ENCODE measurements at places on chromosomes 6 and 20.

DNA sequence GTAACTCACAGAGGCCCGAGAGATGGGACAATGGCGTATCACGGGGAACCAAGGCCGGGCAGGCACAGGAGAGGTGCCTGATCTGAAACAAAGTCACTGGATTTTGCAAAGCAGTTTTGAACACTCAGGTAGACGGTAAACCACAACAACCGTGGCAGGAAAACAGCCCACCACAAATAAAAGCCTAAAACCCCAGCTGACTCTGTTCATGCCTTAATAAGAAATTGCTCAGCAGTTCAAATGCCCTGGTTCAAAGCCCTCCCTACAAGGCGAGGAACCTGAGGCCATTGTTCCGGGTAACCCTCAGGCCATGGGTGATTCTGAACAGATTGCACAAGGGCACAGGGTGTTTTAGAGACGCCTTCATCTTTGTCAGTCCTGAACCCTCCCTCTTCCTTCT lies 114.2 kb downstream of the MAP3K7 start:
- peak; percentile 55 for DNase-seq

- no peak for DNase-seq
These were observed 36.8 kb upstream of the PRND start for GRCh38 chr20:4684837-4685413.

- DNase-seq: no peak
These were observed 188.6 kb downstream of the DTNBP1 start for GRCh38 chr6:15474196-15474595.

DNA sequence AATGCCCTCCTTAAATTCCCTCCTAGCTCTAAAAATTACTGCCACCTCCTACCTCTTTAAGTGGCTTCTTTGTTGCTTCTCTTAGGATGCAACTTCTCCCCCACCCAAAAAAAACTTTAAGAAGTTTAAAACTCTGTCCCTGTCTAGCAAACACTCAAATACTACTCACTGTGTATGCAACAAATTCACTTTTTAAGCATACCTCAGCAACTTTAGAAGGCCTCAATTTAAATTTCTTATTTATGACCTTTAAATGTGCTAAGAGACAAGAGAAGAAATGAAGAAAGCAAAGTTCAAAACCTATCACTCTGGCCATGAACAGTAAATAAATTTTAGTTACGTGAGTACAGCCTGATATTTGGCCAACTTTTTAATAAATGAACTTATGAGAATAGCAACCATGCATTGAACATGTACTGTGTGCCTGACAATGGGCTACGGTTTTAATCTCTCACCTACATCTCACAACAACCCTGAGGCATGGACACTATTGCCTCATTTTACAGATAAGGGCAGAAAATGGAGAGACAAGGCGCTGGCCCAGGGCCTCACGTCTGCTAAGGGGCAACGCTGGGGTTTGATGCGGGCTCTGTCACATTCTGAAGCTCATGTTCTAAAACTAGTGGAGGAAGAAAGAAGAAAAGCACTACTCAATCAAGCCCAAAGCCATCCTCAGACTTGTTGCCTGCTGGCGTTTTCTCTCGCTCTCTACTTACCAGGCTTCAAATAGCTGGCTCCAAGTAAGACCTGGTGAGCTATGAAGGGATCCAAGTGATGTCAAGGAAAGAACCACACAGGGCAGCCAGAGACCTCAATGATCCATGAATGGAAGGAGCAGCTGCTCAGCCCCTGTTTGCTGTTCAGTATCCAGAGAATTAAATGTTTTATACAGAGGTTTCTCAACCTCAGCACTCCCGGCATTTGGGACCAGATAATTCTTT lies 99.8 kb downstream of the TBC1D7 start:
- no peak for DNase-seq

- no peak for DNase-seq
These were observed 168.2 kb upstream of the SSTR4 start for GRCh38 chr20:22866812-22867341.

GRCh38 chr6:161575523-161576254 lies 301.8 kb upstream of the AGPAT4 start:
- no peak for DNase-seq

GRCh38 chr6:44485601-44486401 lies 98.3 kb downstream of the CDC5L start:
- DNase-seq: no peak

GRCh38 chr20:54643761-54644160 lies 168.4 kb downstream of the DOK5 start:
- DNase-seq: no peak

DNA sequence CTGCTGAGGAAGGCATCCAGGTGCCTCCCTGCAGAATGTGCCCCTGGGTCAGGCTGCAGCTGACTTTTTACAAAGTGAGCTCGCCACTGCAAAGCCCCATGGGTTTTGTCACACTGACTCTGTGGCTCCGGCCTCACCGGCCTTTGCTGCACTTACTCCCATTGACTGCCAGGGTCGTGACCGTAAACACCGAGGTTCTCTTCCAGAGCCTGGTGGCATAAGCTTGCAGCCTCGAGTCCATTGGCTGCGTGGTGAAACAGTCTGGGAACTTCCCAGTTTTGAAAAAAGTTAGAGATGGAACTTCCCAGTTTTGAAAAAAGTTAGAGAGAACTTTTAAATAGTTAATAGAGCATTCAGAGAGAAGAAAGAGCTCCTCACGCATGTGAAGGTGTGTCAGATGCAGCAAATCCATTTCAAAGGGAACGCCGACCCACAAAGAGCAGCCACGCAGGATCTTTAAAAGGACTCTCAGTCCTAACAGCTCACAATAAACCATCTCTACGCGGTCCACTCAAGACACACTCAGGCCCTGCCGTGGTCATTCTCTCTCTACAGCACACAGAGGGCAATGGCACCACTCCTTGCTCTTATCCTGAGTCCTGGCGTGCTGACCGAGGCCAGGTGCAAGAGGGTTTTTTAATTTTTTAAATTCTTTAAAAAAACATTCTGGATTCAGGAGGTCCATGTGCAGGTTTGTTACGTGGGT lies 12.8 kb downstream of the RAMACL start:
- no peak for DNase-seq

DNA sequence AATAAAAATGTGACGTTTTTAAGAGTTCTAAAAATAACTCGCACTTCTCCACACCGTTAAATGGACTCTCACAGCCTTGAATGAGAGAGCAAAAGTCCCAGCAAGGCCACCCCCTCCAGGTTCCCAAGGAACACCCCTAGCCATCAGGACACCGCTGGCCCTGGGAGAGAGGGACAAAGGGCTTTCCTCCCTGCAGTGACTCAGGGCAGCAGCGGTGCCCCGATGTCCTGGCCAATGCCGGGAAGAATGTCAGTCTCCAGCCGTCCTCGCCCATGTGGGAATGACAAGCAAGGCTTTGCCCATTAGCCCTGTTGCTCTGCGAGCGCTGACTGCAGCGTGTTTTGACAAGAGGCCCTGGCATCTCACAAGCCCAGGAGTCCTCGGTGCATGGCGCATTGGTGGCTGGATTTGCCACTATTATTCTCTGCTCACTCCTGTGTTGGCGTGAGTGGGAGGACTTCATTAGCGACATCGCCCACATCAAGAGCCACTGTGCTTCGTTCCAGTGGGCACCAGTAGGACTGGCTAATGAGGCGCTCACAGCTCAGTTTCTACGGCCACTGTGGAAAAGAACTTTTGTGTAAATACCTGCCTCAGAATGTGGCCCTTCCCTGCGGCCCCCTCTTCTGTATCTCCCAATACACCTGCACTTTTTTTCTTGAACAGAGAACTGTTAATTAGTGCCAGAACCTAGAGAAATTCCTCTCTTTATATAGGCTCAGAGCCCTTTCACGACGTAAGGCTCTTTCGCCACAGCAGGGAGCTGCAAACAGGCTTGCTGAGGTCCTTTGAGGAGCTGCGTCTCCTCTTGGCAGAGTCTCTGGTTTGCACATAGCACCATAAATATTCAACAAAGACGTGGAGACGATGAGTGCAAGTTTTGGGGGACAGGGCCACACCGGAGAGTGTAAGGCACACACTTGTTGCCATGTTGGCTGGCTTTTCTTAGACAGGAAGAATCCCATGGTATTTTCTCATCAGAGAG lies 336.6 kb downstream of the TAF4 start:
- DNase-seq: no peak

DNA sequence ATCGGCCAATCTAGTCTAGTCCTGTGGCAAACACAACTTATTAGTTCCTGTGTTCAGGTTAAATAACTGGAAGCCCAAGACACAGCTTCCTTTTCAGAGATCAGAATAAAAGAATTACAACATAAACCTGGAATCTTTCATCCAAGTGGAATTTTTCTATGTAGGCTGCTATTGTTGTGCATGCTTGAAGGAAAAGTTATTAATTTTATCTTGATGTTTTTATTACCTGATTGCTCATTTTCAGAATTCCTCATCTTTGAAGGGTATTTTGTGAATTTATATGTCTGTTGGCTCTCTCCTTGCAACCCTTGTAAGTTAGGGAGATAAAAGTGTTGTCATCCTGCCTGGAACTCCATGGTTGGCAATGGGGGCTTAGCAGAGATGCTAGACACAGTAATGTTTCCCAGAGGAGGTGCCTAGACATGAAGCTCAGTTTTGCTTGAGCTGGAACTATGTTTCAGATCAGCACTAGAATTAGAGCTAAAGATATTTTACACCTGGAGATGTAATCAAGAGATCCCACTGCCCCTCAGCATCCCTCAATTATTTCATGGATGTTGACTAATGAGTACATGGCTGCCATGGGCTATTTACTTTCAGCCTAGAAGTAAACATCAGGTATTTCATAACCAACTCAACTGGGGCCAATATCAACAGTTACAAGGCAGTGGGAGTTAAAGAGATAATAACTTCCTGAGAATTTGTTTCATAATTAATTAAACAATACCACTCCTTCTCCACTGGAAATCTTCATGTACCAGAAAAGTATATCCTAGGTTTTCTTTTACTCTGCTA lies 367.0 kb upstream of the MARCKS start:
- no peak for DNase-seq

DNA sequence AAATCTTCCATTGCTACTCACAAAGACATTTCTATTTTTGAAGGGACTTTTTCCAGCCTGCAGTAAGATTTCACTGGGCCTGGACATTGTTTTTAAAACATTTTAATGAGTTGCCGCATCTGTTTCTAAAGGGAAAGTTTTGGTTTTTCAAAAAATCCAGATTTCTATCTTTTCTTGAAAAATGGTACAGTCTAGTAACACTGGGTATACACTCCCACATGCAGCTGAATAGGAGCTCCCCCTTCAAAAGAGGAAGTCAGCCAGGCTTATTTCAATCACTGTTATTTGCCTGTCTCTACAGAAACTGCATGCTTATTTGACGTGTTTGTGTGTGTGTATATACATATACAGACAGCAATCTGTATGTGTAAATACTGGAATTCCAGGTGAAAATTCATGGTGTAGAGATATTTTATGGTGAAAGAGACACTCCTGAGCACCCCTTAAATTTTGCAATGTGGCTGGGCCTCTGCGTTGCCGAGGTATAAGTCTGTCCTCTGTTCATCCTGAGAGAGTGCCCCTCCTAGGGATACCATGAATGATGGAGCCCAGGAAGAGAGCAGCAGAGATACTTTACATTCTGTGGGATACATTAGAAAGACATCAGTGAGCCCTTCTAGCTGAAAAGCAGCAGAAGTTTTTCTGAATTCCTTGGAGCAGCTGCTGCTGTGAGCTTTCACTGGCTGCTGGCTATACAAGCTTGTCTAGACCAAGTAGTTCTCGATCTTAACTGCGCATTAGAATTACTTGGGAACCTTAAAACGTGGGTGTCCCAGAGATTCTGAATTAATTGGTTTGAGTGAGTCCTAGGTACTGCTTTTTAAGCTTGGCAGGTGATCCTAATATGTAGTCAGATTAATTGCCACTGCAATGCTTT lies 12.0 kb upstream of the ABRACL start:
- DNase-seq: no peak

DNA sequence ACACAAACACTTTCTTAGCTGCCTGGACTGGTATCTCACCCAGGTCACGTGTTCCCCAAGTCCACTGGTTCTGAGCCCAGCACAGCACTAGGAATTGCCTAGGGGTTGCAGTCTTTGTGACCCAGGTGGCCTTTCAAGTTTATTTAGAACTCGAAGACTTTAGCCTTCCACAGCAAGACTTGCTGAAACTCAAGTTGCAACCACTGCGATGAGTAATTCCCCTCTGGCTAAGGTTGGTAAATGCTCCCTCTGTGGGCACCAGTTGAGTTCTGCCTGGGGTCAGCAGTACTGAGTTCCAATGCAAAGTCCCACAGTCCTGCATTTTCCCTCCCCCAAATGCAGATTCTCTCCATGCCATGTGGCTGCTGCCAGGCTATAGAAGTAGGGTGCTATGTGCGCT lies 77.6 kb upstream of the MOCS1 start:
- no peak for DNase-seq

GRCh38 chr20:37789408-37789807 lies 95.6 kb downstream of the CTNNBL1 start:
- DNase-seq: no peak

DNA sequence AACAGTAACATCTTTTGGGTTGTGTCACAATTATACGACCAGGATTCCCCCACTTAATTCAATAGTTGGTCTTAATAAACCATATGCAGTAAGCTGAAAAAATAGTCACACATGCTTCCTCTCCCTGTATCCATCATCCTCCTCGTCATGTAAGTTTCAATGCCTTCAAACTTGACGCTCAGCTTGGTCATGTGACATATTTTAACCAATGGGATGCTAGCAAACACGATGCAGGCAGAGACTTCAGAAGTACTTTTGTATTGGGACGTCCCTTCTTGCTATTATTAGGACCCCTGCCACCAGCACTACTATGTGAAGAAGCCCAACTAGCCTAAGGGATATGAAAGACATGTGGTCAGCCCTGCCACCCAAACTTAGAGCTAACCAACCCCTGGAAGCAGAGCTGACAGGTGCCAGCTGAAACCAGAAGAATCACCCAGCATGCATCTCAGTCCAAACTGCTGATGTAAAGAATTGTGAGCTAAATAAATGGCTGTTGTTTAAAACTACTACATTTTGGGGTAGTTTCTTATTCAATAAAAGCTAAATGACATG lies 49.3 kb downstream of the CGA start:
- no peak for DNase-seq

DNA sequence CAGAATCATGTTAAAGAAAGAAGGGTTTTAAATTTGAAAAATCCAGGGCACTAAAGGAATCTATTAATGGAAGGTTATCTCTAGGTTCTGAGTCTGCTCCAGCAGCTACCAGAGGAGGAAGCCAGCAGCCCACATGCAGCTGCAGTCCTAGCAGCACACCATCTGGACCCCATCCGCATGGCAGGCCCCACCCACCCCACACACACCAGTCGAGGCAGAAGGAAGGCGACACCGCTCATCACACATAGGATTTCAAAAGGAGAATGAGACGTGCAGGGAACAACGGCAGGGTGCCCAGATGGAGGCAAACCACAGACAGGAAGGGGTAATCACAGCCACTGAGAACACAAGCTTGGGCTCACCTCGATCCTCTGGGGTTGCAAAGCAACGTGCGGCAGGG lies 78.9 kb downstream of the GINS1 start:
- DNase-seq: no peak
